Activated CD4-positive, alpha-beta T cell treated with anti-CD3 and anti-CD28 coated beads for 4 hours (primary cell): ENCODE measurements at places on chromosomes 5 and 9.

- DNase-seq: no peak
These were observed 83.0 kb downstream of the NDUFS4 start for GRCh38 chr5:53643445-53643844.

DNA sequence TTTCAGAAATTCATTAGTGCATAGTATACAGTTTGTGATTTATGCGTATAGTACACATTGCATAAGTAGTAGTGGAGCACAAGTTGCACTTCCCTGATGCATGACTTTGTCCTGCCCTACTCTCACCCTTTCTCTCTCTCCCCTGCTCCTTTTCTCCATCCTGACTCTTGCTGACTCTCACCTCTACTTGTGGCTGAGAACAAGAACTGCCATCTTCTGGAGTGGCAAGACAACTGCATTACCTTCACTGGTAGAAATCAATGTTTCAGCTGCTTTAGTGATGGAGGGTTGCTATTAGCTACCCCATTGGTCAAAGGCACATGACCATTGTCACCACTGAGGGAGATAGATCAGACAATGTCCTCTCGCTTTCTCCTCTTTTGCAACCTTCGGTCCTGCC, 26.9 kb downstream of the SPEF2 start:
- no peak for DNase-seq

DNA sequence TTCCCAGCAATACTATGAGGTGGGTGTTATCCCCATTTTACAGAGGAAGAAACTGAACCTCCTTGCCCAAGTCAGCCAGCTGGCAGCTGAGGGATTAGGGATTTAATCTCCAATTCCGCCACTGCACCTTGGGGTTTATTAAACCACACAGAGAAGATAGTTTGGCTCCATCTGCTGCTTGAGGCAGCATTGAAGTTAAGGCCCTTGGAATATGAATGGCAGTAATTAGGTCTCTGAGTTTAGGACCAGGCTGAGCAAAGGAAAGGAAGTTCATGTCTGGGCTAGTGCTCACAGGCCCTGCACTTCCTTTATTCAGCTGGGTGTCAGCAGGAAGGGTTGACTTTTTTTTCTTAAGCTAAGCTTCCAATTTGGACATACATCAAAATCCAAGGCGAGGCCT, 86.9 kb upstream of the GDNF start:
- no peak for DNase-seq

DNA sequence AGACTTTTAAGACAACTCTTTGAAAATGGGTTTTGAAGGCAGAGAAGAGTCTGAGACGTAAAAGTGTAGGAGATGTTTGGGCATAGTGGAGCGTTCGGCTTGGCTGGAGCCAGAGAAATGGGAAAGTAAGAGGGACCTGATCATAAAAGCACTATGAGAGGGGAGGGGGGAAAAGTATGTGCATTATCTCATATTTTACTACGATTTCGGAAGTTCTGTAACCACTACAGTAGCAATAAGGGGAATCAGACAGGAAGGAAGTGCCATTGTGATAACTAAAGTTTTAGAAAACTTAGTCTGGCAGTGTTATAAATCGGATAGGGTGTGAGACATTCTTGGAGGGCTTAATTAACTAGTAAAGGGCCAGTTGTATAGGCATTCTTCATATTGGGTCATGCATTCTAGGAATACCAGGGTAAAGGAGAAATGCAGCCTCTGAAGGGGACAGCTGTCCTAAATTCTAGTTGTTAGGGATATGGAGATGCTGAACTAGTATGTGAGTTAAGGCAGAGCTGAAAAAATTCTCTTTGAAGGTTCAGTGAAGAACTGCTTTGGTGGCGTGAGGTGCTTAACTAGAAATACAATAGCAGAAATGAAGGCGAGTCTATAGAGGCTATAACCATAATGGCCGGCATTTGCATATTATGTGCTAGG, 83.8 kb upstream of the FREM1 start:
- DNase-seq: no peak

DNA sequence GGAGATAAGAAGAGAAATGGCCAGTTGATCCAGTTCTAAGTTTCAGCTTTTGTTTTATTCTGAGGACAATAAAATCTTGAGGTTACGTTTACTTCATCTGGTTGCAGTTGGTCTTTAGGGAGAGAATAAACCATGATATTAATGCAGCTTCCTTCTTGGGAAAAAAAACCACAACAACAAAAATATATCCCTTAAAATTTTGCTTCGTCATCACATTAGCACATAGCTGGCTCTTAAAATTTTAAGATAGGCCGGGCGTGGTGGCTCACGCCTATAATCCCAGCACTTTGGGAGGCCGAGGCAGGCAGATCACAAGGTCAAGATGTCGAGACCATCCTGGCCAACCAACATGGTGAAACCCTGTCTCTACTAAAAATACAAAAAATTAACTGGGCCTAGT, 86.4 kb downstream of the EQTN start:
- DNase-seq: no peak

- no peak for DNase-seq
These were observed 9.4 kb upstream of the NDST1 start for GRCh38 chr5:150498501-150498900.

DNA sequence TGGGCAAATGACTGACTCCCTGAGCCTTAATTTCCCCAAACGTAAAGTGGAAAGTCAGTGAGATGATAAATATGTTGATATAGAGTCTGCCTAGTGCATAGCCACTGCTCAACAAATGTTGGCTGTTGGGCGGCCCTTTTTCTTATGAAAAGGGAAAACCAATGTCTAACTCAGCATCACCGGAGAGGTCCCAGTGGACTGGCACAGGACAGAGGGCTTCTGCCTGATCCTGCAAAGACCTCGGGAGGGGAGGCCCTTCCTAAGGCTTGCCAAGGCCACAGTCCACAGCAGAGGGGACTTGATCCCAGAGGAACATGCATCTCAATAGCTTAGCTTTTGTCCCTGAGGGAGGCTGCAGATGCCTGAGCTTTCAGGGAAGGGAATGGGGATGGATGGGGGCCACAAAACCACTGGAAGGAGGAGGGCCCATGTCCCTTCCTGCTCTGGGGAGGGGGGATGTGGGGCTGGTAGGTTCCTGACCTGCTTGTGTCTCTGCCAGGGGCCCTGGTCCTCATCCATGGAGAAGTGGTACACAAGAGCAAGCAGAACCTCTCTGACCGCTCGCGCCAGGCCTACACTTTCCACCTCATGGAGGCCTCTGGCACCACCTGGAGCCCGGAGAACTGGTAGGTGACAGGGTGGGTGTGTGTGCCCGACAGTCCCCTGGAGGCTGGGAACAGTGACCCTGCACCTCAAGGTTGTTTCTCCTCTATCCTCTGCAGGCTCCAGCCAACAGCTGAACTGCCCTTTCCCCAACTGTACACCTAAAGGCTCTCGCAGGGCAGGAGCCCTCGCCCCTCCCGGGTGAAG, 6.3 kb downstream of the DOLK start:
- no peak for DNase-seq

- DNase-seq: no peak
These were observed 21.2 kb downstream of the GNAQ start for GRCh38 chr9:78010445-78010844.

DNA sequence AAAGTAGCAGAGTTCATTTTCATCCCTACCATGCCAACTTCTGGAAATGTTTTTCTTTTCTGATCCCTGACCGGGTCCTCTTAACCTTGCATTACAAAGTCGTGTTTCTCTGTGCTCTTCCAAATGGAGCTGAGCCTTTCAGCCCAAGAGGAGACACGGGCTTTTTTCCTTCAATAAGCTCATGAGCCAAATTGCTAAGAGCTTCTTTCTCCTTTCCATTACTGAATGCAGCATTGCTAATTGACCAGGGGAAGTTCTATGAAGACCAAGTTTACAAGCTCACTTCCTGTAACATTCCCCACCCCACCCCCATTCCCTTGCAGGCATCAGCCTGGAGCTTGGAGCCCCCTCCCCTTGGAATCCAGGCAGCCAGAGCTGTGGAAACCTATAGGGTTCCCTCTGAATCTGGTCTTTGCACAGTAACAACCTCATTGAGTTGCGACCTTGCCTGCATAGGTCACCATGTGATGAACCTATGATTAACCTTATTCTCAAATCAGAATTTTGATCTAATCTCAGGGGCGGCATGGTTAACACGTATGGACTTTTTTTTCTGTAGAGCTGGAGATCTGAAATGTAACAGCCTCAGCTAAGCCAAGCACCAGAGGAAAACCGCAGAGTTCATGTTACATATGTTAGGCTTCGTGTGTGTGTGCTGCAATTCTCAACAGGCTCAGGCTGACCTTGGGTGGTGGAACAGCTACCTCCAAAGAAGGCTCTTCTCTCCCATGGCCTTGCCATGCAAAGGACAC, 395.7 kb upstream of the ZNF462 start:
- DNase-seq: no peak

DNA sequence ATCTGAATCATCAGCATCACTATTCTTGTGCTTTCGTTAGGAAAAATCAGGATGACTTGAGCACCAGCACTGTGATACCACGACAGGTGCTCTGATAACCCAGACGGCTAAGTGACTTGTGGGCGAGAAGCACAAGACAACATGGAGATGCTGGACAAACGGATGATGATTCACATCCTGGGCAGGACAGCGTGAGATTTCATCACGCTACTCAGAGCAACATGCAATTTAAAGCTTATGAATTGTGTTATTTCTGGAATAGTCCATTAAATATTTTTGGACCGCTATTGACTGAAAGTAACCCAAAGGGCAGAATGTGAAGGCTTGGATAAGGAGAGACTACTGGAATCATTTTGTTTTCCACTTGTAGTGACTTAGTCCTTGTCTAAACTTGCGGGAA, 114.8 kb upstream of the DAPK1 start:
- DNase-seq: no peak

- DNase-seq: no peak
These were observed 40.1 kb downstream of the FREM1 start for GRCh38 chr9:14870090-14870489.

DNA sequence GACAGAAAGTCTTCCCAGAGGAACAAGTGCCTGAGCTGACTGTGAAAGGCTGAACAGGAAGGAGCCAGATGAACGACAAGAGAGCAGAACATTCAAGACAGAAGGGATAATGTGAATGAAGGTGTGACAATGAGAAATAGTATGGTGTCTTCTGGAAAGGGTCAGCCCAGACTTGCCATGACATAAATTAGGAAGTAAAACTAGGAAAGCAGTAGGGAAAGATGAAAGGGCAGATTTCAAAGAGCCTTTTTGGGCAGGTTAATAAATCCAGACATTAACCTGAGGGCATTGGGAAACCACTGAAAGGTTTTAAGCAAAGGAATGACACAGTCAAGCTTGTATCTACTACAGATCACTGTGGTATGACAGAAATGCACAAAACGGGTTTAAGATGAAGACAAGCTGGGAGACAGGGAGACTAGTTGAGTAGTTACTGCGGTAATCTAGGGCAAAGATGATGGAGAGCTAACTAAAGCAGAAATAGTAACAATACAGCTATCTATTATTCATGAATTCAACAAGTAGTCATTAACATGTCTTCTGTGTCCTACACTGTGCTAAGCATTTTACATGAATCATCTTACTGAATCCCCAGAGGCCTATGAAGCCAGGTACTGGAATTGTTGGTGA, 580.9 kb upstream of the WWC1 start:
- DNase-seq: no peak

GRCh38 chr5:117954331-117954730, 1034.0 kb downstream of the DTWD2 start:
- DNase-seq: no peak

DNA sequence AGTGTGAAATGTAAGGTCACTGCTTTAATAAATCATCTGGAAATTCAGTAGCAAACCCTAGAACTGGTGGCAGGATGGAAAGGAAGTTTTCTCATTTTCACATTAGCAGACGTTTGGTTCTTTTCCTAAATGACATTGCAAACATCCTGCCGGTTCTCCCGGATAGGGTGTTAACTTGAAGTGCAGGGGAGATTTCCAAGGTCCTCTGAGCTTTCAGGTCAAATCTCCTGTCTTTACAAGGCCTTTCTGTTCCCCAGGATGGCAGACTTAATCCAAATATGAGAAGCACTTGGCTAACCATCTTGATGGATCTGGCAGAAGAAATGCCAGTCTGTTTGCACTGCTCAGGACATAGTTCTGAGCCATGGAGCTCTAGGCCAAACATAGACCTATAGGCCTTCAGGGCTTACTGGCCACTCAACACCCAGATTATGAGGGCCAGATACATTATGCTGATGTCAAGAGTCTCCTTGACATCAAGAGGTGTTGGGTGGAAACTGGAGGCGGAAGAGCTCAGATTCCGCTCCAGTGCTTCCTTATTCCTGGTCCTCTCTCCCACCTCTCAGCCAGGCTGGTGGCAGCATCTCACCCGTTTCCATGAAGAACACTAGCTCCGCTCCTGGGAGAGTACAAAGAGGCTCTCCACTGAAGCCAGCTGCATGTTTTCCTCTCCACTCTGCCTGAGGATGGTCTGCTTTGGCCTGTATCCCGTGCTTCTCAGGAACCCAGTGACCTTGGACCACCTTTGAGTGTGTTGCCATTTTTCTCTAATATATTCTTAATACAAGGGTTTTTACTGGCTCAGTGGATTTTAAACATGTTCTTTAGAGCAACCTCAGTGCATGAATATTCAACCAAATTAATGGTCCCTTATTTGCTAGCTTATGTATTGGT, 61.0 kb downstream of the RALGPS1 start:
- no peak for DNase-seq

DNA sequence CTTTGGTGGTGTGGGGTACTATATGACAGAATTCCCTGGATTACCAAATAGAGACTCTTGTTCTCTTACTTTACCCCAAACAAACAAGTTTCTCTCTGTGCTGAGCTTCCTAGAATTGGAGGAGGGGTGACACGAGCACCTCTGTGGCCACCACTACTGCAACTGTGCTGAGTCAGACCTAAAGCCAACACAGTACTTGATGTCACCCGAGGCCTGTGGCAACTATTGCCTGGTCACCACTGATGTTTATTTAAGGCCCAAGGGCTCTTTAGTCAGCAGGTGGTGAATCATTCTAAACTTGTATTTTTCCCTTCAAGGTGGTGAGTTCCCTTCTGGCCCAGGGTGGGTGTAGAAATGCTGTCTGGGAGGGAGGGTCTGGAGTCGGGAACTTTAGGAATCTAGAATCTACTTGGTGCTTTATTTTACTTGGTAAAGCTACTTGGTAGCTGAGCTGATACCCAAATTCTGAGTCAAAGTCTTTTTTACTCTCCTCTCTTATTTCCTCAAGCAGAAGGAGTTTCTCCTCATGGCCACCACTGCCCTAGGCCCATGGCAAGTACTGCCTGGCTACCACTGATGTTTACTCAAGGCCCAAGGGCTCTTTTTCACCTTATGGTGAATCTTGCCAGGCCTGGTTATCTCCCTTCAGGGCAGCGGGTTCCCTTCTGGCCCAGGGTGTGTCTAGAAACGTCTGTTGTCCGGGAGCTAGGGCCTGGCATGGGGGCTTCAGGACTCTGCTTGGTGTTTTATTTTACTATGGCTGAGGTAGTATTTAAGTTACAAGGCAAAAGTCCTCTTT, 9.8 kb downstream of the LURAP1L start:
- DNase-seq: no peak

- DNase-seq: no peak
These were observed 8.5 kb upstream of the PRXL2C start for GRCh38 chr9:96663506-96664120.

DNA sequence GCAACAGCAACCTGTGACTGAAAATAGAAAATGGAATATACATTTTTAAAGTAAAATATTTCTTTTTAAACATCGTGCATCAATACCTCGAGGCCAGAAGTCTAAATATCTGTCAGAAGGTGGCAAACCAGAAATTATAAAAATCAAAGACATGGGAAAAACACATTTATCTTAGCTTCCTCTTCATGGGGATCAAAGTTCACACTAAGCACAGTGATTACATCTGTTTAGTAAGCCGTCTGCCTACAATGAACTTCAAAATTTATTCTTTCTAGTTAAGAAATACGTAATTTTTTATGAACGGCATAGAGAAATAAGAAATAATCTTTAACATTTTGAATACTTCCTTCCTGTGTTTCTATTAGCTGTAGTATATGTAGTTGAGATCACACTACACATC, 17.9 kb upstream of the SV2C start:
- no peak for DNase-seq

GRCh38 chr9:77156646-77157371, 20.5 kb upstream of the VPS13A start:
- DNase-seq: no peak
